ENCODE measurements at places on chromosomes 4 and X.

DNA sequence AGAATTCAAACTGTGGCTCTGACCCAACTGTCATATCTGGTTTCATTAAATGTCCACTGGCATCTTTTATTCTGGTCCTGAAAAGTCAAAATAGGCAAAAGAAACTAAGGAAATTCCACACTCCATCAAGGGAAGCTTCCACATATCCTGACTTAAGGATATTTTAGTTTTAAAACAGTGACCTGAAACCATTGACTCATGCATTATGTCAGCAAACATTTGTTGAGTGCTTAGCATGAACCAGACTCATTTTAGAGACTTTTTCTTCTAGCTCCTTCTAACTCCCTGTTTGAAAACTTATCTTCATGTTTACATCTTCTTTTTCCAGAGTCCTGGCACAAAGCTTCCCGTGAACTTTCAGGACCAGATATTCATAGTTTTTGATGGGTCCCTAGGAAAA lies 6.9 kb upstream of the CXCL1 start:
- DNase-seq: no peak

GRCh38 chr4:26583538-26583864 lies 383 bp upstream of the TBC1D19 start:
- no peak for DNase-seq

DNA sequence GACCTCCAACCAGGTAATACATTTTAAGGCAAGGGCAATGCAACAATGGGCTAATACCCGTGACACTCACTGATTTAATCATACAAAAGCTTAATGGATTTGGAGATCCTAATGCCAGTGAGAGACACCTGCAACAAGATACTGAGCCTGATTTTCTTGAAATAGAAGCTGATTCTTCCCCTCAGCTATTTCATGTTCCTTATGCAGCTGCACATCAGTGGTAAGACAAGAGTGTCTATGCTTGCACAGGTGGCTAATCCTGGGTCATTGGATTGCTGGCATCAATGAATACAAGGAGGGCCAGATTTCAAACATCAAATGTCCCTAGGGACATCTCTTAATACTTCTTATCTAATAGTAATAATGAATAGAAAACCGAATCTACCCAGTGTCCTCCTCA lies 139.7 kb downstream of the PPARGC1A start:
- DNase-seq: no peak

DNA sequence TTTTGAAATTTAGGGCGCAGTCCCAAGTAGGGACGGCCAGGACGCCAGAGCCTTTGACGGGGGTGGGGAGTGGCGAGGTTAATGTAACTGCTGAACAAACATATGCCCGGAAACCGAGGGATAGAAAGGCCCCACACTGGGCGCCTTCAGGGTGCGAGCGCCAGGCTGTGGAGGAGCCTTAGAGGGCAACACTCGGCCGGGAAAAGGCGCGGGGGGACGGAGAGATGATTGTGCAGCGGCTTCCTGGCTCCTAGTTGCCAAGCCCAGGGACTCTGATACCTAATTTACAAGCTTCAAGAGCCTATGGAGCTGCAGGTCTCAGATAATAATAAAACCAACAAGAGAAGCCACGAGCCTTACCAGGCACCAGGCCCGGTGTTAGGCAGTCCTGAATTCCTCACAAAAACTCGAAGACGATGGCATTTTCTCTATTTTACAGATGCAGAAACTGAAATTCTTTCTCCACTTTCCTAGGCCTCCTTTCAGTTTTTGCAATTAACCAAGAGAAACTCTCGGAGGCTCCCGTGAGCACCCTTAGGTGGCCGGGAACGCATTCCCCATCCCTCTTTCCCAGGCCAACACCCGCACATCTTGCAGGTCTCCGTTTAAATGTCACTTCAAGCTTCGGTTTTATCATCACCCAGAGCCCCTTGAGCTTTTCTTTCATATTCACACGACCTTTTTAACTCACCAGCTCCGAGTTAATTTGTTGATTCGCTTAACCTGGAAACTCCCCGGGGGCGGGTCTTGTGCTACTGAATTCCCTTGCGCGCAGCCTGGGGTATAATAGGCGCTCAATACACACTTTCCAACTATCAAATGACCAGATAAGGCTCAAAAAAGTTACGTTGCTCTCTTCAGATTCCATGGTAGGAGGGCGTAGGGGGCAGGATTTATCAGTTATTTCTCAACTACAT lies 6.4 kb upstream of the GSX2 start:
- DNase-seq: no peak

- no peak for DNase-seq
Observed at GRCh38 chr4:37678624-37679023, 7.6 kb downstream of the RELL1 start.

DNA sequence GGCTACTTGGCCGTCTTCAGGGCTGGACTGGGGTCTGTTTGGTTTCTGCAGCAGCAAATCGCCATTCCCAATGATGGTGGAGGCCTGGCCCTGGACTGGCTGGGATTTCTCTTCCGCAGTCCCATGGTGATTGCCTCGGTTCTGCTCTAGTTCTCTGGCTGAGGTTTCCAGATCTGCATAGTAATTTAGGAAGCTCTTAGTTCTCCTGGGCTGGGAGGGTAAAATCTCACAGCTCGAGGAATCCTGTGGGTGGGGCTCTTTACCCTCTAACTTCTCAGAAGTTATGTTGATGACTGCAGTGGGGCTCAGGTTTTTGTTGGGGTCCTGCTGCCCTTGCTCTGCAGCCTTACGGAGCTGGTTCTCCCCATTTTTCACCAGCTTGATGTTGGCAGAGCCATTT lies 200.6 kb downstream of the APBB2 start:
- DNase-seq: no peak

DNA sequence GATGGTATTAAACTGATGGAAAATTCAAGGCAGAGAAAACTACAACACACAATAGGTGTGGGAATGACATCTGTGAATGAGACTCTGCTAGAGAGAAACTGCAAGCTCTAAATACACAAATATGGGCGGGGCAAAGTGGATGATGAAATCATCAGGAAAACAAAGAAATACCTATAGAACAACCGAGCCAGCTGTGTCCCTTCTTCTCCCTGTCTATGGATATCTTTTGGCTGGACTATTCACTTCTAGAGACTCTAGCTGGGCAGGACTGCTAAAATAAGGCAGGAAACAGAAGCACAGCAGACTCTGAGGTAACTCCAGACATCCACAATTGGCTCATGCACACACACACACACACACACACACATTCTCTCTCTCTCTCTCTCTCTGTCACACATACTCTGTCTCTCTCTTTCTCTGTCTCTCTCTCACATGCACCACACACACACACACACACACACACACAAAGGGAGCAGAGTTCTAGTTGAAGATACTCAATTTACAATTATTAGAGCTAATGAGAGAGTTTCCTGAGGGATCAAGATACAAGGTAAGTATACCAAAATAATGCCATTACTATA lies 27.2 kb upstream of the EDNRA start:
- DNase-seq: no peak

DNA sequence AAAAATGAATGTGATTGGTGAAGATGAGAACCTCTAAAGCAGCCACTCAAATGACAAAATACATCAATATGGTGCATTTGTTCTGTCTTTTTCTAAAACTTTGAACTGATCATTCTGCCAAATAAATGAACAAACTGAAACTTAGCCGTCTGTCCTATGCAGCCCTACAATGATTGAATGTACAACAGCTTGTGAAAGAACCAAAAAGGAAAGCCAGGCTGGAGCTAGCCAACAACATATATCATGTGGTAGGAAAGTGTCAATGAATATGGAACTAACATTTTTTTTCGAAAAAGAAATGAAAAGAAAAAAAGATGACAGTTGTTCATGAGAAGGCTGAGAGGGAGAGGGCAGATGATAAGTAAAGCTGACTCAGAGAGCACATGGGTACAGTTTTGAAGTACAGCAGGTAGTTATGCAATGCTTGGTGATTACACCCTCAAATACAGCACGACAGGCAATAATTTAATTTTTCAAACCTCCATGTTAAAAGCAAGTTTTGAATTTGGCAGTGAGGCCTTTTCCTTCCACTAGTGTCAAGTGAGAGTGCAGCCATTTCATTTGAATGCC lies 21.2 kb upstream of the SLC7A11 start:
- DNase-seq: no peak

- peak; percentile 19 for DNase-seq
Observed at GRCh38 chrX:151476604-151477303, 79.7 kb downstream of the VMA21 start.

DNA sequence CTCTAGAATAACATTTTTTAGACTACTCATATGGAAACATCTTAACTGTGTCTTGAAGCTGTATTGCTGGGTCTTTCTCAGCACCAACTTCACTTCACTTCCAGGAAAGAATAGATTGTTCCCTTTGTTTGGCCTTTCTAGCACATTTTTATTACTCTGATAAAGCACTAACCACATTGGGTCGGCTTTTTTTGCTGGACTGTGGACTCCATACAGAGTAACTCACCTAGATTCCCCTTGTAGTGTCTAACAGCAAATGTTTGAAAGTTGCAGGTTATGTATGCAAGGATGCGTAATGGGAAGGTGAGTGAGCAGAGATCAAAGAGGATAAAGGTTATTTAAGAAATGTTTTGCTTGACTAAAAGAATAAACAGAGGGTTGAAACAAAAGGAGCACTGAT lies 101.2 kb downstream of the MMRN1 start:
- no peak for DNase-seq

- peak; percentile 18 for DNase-seq
Observed at GRCh38 chrX:2740672-2741071, 11.2 kb upstream of the XG start.

- DNase-seq: peak; percentile 0
Observed at GRCh38 chrX:80812176-80812575, 2.5 kb upstream of the BRWD3 start.

DNA sequence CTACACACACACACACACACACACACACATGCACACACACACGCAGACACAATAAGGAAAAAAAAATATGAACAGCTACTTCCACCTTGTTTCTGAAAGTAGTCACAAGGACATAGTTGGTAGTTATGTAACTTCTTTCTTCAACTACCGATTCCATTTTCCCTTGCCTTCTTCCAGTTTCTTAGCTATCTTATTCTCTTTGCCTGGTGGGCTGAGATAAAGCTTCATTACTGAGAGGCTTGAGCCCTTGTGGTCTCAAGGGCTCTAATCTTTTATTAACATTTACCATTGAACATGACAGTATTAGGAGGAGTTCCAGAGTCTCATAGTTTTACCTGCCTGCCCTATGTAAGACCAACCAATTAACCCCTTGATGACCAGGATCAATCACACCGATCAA lies 8.9 kb upstream of the SMIM10 start:
- DNase-seq: no peak

- DNase-seq: no peak
Observed at GRCh38 chr4:145289403-145290076, 109.2 kb upstream of the OTUD4 start.

DNA sequence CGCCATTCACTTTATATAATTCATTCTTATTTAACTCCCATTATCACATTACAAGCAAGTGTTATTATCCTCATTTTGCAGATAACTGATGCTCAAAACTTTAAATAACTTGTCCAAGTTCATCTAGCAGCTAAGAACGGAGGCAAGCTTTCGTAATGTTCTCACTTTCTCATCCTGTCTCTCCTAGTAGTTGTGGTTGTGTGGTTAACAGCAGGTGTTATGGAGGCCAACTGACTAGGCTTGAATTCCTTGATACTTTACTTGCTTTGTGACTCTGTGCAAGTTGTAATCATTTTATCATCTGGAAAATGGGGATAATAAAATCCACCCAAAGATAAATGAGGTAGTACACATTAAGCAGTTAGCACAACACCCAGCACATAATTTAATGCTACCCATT lies 109.9 kb upstream of the PTPN13 start:
- DNase-seq: no peak

DNA sequence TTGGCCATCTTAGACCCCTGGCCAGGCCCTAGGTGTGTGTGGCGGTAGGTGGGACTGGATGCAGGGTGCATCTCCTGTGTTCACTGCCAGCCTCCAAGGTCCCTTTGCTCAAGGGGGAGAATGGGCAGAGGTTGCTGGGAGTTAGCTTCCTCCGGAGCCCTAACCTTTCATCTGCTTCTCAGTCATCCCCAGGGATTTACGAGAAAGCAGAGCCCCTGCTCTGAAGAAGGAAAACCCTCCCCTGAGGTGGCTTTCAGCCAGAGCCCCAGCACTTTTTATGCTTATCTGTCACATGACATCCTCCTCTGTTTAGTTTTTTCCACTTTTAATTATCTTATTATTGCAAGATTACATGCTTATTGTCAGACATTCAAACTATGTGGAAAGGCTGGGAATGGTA lies 44.9 kb upstream of the DDX3X start:
- DNase-seq: no peak

DNA sequence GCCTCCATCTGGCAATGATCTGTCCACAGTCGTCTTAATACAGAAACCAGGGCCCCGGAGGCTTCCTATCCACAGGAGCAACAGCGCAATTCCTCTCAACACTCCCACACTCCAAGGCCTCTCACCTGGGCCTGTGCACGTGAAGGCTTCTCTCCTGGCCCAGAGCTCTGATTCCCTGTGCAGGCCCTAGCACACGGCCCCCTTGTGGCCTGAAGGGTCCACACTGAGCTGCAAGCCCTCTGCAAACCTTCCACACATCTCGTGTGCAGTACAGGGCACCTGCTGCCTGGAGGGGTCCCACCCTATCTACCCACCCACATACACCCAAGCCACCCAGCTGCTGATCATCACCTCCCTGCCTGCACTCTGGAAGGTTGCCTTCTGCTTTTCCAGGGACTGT lies 150.1 kb upstream of the NUDT10 start:
- no peak for DNase-seq

- DNase-seq: no peak
Observed at GRCh38 chrX:40871385-40872082, 136.2 kb upstream of the MED14 start.

GRCh38 chr4:140257461-140258305 lies 103.7 kb upstream of the MAML3 start:
- no peak for DNase-seq

DNA sequence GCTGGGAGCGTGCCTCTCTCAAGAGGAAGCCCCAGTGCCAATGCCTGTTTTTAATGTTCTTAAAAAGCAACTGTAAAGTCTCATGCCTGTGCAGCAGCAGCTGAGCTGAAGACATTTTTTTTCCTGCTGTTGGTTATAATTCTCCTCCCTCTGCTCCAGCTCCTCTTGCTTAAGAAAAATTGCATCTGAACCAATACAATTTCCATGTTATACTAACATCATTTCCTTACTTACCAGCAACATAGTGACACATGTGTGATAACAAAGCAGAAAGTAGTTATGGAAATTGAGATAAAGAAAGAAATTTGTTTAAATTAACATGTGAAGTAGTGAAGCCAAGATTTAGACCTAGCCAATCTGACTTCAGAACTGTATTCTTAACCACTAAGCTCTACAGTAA lies 101.4 kb downstream of the TBC1D19 start:
- no peak for DNase-seq

DNA sequence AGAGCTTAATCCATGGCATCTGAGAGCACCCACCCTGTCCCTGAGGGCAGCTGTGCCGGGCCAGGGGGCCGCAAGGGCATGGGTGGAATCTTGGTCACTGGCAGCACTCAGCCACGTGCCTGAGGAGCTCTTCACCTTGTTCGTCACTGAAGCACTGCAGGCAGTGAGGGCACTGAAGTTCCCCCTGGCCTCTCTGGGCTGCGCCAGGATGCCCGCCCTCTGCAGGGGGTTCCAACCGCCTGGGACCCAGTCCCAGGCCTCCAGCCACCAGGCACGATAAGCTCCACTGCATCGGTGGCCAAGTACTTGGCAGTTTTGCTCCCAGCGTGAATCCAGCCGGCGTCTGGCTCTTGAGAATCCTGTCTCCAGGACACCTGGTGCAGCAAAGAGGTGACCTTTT lies 96.4 kb upstream of the MED14 start:
- DNase-seq: no peak

GRCh38 chr4:107999932-108000539 lies 10.3 kb downstream of the HADH start:
- DNase-seq: no peak

GRCh38 chrX:118603981-118604380 lies 108.4 kb downstream of the DOCK11 start:
- peak; percentile 40 for DNase-seq
